ENCODE measurements at places on chromosomes 5 and 9. TPM values are rescaled to one million over a fixed set of nuclear protein-coding genes. Genes with fewer than 3 reads are reported as not detected.

The LRRC19 gene
- total RNA-seq = 0.21 TPM

The CCIN gene
- not detected for total RNA-seq

The TMEFF1 gene
- 1.7 TPM for total RNA-seq

The RASA1 gene
- total RNA-seq = 193 TPM

DNA sequence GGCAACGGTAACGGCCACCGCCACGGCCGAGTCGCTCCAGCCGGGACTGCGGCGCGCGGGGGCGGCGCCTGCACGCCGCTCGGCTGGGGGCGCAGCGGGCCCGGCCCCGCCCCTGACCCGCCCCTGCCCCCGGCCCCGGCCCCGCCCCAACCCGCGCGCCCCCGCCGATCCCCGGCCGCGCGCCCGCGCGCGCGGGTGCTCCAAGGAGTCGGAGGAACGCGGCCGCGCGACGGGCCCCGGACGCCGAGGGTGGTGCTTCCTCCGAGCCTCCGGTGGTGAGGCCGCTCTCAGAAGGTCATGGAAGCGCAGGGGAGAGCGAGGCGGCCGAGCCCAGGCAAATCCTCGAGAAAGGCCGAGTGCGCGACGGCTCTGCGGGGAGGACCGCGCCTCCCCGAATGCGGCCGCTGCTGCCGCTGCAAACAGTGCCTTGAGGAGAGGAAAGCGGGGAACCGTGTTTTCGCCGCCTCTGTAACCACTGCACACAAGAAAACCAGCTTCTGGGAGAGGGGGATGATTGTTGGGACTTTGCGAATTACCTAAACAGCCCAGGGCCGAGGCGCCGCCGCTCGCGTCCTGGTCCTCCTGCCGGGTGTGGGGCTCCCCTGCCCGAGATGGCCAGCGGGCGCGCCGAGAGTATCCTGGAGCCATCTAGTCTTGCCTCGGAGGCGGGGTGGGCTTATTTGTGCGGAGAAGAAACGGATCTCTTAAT, at the start of gene LIFR:
Gene LIFR (minus strand): TSS at position 48 of the 709 bp plus-strand sequence. CDS start 25,999 bp downstream, outside the sequence.
- peak; percentile 83 for DNase-seq

DNA sequence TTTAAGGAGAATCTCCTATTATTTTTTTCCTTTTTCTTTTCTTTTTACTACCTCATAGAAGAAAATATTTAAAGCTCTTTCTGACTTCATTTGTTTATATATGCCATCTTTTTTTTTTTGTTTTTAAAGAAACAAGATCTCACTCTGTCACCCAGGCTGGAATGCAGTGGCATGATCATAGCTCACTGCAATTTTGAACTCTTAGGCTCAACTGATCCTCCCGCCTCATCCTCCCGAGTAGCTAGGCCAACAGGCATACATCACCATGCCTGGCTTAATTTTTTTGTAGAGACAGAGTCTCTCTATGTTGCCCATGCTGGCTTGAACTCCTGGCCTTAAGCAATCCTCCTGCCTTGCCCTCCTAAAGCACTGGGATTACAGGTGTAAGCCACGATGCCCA, 59.5 kb downstream of the LNPEP start:
- no peak for DNase-seq

- DNase-seq = no peak
These were observed 205.3 kb upstream of the HAPLN1 start for GRCh38 chr5:83925955-83926337.

DNA sequence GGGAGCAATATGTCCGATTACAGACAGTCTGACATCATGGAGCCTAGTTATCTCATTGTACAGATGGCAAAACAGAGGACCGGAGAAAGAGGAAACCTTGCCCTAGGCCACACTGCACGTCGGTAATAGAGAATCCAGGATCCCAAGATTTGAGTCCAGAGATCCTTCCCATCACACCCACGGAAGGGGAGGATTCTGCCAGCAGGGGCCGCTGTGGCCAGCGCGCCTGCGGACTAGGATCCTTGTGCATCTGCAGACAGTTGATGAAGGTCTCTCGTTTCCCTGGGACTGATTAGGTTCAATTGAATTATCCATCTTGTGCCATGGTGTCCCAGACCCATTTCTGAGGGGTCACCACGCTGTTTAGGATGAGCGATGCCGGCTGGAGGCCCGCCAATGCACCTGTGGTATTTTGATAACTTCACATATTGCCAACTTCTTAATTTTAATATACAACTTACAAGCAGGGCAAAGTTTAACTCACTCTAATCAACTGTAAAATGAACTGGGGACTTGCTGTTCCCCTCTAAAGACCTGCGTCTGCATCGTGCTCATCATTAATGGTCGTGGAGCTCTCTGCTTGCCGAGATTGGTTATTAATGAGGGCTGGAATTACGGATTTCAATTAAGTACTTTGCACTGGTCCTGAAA, 592.7 kb upstream of the BRINP1 start:
- DNase-seq = peak; percentile 67

DNA sequence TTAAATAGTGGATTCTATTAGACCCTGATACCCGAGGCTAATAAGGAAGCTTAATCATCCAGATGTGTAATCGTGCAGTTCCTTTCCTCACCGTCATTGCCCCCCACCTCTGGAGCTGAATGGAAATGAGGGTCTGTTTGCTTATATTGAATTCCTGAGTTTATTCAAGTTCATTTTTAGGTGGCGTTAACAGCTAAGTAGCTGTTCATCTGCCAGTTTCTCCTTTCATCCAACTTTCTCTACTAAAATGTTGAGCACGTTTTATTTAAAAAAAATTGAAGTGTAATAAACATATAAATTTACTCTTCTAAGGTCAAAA, 291.0 kb downstream of the DOCK8 start:
- DNase-seq = no peak

- DNase-seq = no peak
These were observed 3.1 kb upstream of the LRRC70 start for GRCh38 chr5:62575489-62575888.

All from Calu3 (cell line).